ENCODE measurements at places on chromosomes 13 and 19.

GRCh38 chr19:46904114-46905060 lies 43.6 kb downstream of the ARHGAP35 start:
- H3K4me3 ChIP-seq: no peak overlapping the region
- H3K4me1 ChIP-seq: peaks cover 36% of the 10 kb centered on the region
- no peaks in the 10 kb centered on the region for H3K36me3 ChIP-seq
- no peak for DNase-seq
- H3K27me3 ChIP-seq: no peaks in the 10 kb centered on the region
- H3K27ac ChIP-seq: peak overlapping the region; percentile 19

- peaks cover 17% of the 10 kb centered on the region for H3K4me1 ChIP-seq
- no peak for DNase-seq
- peaks cover 4% of the 10 kb centered on the region for H3K36me3 ChIP-seq
- H3K4me3 ChIP-seq: no peak overlapping the region
These were observed 13.1 kb upstream of the TICAM1 start for GRCh38 chr19:4844348-4845179.

- peak overlapping the region; percentile 89 for H3K27ac ChIP-seq
- H3K36me3 ChIP-seq: no peaks in the 10 kb centered on the region
- DNase-seq: no peak
- peak overlapping the region; percentile 87 for H3K4me3 ChIP-seq
- peaks cover 13% of the 10 kb centered on the region for H3K4me1 ChIP-seq
These were observed 1.8 kb downstream of the ETHE1 start for GRCh38 chr19:43524922-43525835.

GRCh38 chr19:2227415-2228156 lies 8.5 kb downstream of the PLEKHJ1 start:
- peaks cover 13% of the 10 kb centered on the region for H3K4me1 ChIP-seq
- H3K27me3 ChIP-seq: no peaks in the 10 kb centered on the region
- peaks cover 4% of the 10 kb centered on the region for H3K36me3 ChIP-seq
- DNase-seq: no peak
- no peak overlapping the region for H3K4me3 ChIP-seq

Measured in natural killer cell treated with Interleukin-12 subunit alpha and Interleukin-12 subunit beta and Interleukin-15 and Interleukin-18, amount 100 ng/mL, for 72 hours (primary cell).